GM12892 (cell line): ENCODE measurements at places on chromosomes 16 and 17.

GRCh38 chr16:74024953-74025352 lies 271.7 kb upstream of the PSMD7 start:
- DNase-seq: no peak

DNA sequence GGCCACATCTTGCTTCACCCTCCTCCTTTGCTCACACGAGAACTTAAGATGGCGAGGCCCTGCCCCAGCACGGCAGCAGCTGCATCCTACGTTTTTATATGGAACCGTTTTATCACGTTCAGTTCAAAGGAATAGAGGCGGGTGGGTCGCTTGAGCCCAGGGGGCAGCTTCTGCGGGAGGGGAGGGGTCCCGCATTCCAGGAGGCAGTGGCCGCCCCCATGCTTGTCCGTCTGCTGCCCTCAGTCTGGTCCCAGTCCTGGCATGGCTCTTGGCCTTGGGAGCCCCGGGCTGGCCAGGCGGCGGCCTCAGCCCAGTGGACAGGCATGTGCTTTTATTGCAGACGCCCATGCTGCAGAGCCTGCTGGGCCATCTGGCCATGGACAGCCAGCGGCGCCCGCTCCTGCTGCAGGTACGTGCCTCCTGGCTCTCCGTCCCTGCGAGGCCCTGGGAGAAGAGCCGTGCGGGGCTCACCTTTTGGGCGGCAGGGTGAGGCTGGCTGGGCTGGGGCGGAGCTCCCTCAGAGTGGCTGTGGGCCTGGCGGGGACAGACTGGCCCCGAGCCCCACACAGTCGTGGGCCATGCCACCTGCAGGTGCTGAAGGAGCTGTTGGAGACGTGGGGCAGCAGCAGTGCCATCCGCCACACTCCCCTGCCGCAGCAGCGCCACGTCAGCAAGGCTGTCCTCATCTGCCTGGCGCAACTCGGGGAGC lies 6.8 kb downstream of the TELO2 start:
- no peak for DNase-seq

- DNase-seq: no peak
Measured at GRCh38 chr17:30599428-30600059, 122.3 kb downstream of the GOSR1 start.

GRCh38 chr17:51000835-51001638 lies 119.6 kb downstream of the SPAG9 start:
- DNase-seq: no peak

- no peak for DNase-seq
Measured at GRCh38 chr16:88616320-88616719, 22.1 kb upstream of the IL17C start.

DNA sequence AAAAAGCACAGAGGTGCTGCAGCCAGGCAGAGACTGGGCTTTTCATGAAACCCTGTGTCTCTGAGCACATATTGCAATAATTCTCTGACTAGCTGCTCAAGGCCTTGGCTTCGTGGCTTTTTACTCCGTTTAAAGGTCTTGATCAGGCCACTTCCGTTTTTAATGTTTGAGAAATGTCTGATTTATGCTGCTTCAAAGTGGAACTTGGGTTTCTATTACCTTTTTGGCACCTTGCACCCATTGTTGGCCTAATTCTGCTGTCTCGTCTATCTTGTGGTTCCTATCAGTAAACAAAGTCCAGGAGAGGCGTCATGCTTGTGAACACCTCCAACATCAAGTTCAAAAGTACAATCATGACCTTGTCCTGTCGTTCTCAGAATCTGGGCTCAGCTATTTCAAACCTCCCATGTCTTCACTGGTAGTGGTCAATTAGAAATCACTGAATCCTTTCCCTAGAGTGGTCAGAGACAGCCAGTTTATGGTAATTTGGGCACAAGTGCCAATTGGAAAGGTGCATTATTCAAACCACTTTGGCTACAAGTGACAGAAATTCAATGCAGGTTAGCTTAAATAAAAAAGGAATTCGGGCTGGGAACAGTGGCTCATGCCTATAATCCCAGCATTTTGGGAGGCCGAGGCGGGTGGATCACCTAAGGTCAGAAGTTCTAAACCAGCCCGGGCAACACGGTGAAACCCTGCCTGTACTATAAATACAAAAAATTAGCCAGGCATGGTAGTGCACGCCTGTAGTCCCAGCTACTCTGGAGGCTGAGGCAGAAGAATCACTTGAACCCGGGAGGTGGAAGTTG lies 33.3 kb upstream of the METTL9 start:
- DNase-seq: no peak

GRCh38 chr16:22971346-22971924 lies 157.5 kb downstream of the HS3ST2 start:
- no peak for DNase-seq

- no peak for DNase-seq
Measured at GRCh38 chr16:72312828-72313227, 140.9 kb upstream of the PMFBP1 start.

- no peak for DNase-seq
Measured at GRCh38 chr17:28648698-28649097, 3.7 kb upstream of the BLTP2 start.

DNA sequence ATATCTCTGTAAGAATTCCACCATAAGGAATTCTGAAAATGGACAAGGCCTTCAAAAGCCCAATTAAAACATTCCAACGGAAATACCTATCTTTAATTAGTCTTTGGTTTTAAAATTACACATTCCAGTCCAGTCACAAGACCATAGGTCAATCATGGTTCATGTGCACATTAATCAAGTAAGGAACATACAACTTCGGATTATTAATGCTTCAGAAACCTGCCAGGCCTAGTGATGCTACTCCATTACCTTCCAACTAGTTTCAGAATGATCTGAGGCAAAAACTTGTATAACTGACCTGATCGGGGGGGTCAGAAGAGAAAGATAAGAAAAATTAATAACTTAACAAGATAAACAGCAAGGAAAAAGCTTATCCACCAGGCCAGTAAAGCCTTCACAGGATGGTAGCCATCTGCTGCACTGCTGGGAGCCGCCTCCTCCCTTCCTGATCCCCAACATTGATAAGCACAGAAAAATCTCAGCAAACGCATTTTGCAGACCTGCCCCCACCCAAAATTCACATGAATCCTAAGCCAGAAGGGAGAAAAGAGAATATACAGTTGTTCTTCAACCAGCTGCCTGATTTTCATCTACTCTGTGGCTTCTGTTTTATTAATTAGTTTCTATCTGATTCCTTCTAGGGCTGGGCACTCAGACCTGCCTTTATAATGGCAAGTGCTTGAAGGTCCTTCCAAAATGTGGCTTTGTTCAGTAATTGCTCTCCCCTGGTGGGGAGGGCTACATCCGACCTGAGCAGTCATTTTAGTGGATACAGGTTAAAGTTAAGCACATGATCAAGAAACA lies 6.0 kb downstream of the SDR42E1 start:
- DNase-seq: no peak

DNA sequence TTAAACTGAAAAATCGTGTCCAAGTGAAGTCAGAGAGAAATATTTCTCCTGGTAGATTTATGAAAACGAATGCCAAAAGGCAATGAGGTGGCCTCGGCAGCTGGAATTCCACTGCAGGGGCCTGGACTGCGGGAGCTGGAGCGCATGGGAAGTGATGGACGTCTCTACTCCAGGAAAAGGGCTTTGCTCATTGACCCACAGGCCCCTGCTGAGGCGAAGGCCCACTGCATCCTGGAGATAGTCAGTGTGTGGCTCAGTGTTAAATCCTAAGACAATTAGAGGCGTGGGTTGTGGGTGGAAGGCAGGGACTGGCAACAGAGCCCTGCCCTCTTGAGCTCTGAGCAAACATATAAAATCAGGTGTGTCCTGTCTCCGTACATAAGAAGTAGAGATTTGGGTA lies 191.4 kb downstream of the SLC39A11 start:
- DNase-seq: no peak

GRCh38 chr16:20268409-20268808 lies 58.9 kb downstream of the GP2 start:
- DNase-seq: no peak

DNA sequence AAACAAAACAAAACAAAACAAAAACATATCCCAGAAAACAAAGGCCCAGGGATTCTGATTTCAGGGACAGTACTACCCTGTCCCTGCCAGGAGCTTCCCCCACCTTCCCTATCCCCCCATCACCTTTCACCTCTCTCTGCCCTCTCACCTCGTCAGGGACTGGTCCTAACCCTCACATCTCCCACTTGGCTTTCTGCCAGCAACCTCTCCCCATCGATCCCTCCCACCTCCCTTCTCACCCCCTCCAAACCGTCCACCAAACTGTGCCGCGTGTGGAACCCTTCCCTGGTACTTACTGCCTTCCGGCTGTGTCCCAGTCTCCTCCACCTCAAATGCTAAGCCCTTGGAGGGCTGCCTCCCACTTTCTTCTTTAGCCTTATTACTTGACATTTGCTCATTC lies 36.4 kb downstream of the TMEM186 start:
- DNase-seq: no peak

DNA sequence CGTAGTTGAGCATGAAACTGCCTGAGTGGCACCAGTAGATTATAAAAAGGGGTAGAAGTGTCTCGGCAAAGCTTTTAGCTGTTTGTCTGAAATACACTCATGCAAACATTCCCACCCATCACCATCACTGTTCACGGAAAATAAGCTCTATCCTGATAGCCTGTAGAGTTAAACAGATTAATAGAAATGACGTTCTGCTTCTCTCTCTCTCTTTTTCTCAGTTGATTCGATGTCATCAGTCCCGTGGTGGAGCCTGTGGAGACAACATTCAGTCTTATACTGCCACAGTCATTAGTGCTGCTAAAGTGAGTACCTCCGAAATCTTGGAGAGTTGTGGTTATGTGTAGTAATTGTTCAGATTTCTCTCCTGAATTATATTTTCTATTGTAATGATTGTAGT lies 224.7 kb downstream of the BCAS3 start:
- DNase-seq: no peak

DNA sequence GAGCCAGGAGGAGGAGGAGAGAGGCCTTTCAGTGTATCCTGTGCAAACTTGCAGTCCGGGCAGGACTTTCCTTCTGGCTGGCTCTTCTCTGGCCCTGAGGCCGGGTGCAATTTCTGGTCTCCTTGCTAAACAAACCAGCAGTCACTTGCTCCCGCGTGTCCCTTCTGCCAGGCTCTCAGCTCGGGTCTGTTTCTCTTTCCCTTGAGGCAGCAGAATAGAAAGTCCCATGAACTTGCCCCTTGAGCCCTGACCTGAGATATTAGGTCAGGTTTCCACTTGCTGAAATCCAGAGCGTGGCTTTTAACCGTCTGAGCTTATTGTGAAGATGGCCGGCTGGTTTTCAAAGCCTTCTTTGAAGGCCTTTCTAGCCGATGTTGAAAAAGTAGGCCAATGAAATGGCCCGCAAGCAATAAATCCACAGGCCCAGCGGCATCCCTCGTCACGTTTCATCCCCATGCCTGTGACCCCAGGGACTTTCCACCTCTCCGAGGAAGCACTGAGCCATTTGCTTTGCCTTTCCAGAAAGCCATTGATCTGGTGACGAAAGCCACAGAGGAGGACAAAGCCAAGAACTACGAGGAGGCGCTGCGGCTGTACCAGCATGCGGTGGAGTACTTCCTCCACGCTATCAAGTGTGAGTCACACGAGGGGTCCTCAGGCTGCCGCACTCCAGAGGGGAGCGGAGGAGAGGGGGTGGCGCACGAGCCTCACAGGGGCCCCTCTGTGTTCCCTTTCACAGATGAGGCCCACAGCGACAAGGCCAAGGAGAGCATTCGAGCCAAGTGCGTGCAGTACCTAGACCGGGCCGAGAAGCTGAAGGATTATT lies 4.5 kb downstream of the VPS4A start:
- no peak for DNase-seq

GRCh38 chr17:5668557-5669138 lies 84.3 kb upstream of the NLRP1 start:
- DNase-seq: no peak

GRCh38 chr17:83202002-83203000 lies 122.9 kb downstream of the METRNL start:
- no peak for DNase-seq

GRCh38 chr17:4583782-4584100 lies 588 bp upstream of the SMTNL2 start:
- DNase-seq: no peak

DNA sequence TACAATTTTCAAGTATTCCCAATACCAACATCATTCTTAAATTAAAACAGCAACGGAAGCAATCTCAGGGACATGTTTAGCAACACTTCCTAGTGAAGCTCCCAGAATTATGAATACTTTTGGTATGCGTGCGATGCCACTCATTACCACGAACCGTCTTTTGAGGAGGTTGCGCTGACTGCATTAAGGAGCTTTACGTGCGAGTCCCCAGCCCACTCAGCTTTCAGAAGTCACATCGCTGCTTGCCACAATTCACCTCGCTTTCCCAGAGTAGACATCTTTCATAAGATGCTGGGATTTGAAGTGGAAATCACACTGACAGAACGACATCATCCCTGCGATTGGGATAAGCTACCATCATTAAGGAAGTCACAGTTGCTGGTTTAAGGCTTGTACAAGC lies 441.6 kb upstream of the HSBP1 start:
- no peak for DNase-seq

GRCh38 chr16:12729448-12729847 lies 74.2 kb downstream of the CPPED1 start:
- no peak for DNase-seq

DNA sequence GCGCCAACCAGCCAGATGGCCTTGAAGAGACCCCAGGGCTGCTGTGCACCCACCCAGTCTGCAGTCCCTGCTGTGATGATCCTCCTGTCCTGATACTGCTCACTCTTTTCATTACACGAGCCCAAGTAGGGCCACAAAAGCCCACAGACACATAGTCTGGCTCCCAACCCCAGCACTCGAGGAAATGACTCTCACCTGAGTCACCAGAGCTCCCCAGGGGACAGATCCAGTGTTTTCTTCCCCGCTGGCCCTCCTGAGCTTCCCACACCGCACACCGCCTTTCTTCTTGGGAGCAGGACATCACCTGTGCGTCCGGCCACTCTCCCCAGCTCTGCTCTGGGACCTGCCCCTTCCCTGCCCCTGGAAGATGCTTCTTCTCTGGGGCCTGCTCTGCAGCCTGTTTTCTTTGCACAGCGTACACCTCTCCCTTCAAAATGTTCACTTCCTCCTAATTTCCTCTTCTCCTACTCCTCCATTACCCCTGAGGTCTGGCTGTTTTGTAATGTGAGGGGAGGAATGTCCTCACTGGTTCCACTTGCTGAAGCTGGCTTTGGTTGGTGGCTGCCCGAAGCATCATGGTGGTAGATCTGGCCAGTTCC lies 2.0 kb upstream of the SCN4A start:
- DNase-seq: no peak

GRCh38 chr16:50285406-50286003 lies 19.2 kb downstream of the ADCY7 start:
- no peak for DNase-seq

DNA sequence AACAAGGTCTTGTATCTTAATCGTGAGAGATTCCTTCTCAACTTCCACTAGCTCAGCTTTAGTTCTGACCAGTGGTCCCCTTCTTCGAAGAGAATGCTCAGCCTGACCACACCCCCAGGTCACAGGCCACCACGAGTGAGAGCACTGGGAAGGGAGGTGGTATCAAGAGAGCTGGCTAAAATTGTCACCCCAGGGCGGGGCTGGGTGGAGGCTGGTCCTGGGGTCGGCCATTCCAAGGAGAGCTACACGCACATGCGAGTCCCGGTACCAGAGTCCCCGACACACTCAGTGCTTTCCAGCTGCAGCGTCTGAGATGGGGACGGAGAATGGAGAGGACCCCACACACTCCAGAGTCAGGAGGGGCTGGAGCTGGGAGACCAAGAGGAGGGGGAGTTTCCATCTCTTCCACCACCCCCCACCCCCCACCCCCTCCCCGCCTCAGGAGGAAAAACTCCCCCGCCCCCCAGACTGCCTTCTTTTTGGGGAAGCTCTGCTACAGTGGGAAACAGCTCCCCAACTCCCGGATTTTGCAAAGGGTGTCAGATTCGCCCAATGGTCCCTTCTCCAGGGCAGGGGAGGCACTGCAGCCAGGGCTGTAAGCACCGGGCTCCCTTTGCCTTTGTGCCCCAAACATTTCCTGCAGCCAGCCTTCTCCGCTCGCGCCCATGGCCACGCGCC lies 1.6 kb downstream of the C1QL1 start:
- no peak for DNase-seq
